Stimulated activated CD4-positive, alpha-beta T cell treated with anti-CD3 and anti-CD28 coated beads, Interleukin-15, amount 100 ng/mL, for 1 hour (primary cell): ENCODE measurements at places on chromosomes 2 and 18.

DNA sequence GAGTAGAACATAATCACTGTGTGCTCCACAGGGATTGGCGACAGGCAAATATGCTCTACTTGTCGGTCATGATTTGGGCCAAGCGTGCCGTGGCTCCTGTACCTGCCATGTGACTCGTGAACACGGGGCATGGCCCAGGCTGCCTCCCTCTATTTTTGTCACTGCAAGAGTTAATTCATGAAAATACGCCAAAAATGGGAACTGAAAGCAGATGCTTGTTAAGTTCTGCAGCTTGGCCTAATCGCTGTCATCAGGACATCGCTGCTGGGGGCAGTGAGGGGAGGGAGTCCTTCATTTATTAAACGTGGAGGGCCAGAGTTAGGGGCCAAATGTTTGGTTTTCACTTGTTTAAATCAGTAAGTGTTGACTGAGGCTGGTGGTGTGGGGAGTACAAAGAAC lies 177.8 kb downstream of the BCL2 start:
- no peak for DNase-seq

DNA sequence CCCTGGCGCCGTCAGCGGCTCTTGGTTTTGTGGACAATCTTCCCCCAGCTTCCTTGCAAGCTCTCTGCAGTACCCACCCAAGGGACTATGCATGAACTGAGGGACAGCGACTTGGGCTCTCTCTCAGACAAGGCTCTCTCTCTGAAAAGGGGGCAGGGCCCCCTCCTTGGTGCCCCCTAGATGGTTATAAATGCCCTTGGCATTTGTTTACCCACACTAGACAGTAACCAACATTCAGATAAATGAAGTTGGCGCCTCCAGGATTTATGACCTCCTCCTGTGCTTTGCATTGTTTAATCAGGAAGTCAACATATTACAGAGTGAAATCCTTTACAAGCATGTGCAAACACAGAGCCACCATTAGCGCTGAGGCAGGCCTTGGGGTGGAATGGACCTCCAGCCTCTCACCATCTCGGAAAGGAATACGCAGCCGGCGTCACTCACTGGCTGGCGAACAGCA lies 547.4 kb upstream of the ID2 start:
- DNase-seq, result no peak

GRCh38 chr2:84319581-84319980 lies 139.5 kb downstream of the SUCLG1 start:
- no peak for DNase-seq

- no peak for DNase-seq
Observed at GRCh38 chr18:25050605-25051004, 301.4 kb downstream of the ZNF521 start.

DNA sequence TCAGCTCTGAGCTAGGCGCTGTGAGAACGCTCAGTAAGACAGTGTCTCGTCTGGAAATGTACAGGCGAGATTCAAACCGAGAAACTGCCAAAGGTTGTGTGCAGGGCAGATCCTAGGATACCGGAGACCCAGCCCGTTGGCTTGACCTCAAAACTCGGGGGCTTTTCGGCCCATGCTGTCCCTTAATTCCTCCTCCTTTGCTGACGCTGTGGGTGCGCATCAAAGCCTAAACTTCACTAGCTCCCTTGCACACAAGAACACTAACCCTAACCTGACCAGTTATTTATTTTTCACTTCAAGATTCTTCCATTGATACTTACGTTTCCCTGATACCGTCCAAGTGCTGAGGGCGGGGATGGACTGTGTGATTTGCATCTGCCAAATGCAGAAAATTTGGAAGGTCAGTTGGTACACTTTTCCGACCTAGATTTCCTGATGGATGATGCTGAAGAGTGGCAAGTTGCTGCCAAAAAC lies 1.0 kb upstream of the AAK1 start:
- no peak for DNase-seq

DNA sequence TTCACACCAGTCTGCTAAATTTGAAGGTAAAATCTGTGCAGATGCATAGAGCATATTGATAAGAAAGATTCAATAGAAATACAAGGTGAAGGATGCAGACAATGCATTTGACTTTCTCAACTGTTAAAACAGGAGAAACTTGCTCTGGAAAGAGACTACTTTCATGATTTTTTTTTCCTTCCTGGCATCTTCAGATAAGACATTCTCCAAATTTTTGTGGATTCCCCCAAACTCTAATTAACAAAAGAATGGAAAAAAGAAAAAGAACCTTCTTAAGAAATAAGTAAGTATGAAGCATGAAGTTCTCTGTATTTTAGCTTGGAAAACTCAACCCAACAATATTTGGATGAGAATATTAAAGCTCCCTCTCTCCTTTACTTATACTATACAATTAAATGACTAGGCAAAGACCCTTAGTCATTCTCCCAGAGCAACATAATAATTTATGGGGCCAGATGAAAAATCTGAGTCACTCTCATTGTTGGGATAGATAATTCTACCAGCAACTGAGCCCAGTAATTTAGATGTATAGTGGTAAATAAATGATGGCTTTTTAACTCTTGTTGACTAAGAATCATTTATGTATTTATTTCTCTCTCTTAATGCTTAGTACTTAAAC lies 298.7 kb upstream of the COL3A1 start:
- DNase-seq, result no peak

GRCh38 chr2:59756150-59756549 lies 797.3 kb downstream of the BCL11A start:
- DNase-seq, result no peak

- no peak for DNase-seq
Observed at GRCh38 chr2:160288324-160288723, 88.3 kb upstream of the ITGB6 start.

GRCh38 chr2:219772103-219772635 lies 144.7 kb downstream of the SLC4A3 start:
- DNase-seq, result no peak

DNA sequence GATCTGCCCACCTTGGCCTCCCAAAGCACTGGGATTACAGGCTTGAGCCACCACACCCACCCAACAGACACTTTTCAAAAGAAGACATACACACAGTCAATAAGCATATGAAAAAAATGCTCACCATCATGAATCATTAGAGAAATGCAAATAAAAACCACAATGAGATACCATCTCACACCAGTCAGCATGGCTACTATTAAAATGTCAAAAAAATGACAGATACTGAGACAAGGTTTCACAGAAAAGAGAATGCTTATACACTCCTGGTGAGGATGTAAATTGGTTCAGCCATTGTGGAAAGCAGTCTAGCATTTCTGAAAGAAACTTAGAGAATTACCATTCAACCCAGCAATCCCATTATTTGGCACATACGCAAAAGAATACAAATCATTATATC lies 1947.2 kb downstream of the SUCLG1 start:
- DNase-seq, result no peak

GRCh38 chr2:33437297-33437696 lies 39.2 kb upstream of the RASGRP3 start:
- DNase-seq, result no peak

- no peak for DNase-seq
Observed at GRCh38 chr2:23546913-23547312, 161.9 kb downstream of the KLHL29 start.

- DNase-seq, result no peak
Observed at GRCh38 chr2:32310577-32310976, 32.9 kb downstream of the YIPF4 start.

DNA sequence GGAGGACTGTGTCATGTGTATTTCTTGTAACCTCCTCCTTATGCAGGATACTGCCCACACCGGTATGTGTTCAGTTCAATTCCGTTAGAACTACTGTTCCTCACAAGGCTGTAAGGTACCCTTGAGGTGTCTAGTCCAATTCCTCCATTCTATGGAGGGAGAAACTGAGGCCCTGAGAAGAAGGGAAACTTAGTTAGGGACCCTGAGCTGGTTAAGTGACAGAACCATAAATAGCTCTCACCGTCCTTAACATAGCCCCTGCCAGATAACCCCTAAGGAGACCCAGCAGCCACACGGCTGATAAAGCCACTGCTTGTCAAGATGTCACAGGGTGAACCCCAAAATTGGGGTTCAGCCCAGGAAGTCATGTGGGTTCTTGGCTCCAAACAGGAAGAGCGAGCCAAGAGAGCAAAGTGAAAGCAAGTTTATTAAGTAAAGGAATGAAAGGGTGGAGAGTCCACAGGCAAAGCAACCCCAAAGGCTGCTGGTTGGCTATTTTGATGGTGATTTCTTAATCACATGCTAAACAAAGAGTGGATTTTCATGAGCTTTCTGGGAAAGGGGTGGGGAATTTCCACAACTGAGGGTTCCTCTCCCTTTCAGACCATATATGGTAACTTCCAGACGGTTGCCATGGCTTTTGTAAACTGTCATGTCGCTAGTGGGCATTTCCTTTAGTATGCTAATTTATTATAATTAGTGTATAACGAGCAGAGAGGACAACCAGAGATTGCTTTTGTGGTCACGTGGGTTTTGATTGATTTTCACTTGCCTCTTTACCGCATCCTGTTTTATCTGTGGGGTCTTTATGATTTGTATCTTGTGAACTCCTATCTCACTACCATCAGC lies 83.4 kb upstream of the RTN4 start:
- peak; percentile 5 for DNase-seq

- DNase-seq, result no peak
Observed at GRCh38 chr2:192122141-192122540, 72.6 kb downstream of the TMEFF2 start.

DNA sequence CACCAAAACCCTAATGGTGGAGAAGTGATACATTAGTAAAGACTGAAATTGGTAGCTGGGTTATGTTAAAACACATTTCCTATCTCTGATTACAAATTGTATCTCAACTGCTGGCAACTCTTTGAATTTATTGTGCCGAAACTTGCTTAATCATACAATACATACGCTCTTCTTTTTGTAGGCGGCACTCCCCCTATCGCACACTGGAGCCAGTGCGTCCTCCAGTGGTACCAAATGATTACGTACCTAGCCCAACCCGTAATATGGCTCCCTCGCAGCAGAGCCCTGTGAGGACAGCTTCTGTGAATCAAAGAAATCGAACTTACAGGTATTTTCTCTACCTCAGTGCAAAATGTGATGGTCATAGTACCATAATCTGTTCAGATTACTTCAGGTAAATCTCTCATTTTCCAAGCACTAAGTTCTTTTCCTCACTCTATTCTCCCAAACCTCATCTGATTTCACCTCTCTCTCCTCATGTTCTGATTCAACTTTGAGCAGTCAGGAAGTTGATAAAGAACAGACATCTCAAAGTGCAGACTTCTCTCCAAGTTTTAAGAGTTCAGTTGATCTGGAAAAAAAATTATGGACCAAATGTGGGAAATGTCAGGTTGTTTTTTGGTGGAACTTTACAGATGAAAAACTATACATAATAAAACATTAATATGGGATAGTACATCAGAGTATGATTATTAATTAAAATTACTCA lies 66.5 kb downstream of the ABI2 start:
- DNase-seq, result no peak

GRCh38 chr2:168160897-168161296 lies 86.5 kb downstream of the STK39 start:
- no peak for DNase-seq

DNA sequence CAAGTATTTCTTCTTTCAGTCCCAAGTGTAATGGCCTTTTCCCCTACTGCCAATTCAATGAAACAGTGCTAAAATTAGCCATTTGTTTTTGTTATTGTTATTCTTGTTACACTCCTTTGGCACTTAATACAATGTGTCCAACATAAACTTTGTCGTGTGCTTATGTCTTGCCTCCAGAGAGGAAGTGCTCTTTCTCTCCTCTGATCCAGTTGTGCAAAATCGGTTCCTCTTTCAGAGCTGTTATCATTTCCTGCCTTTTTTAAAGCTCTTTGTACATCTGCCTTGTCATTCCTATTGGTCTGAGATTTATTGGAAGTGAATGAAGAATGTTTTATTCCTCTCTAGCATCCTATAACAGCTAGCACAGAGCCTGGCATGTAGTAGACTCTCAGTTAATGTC lies 623.2 kb upstream of the ID2 start:
- DNase-seq, result no peak

DNA sequence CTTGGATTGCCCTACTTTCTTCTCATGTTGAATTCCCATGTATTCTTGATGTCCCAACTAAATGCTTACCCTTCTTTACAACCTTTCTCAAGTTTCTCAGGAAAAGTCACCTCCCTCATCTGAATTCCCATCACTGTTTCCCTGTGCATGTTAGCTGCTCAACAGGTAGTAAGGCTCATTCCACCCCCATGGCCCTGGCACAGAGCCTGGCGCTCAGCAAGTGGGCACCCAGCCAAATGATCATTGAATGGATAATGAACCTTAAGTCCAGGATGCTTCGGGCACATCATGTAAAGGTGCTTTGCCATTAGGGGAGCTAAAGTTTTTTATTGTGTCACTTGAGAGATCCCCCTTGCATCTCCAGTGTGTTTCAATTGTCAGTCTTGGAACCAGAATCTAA lies 124.0 kb downstream of the PKP4 start:
- DNase-seq, result no peak

GRCh38 chr2:131724019-131724418 lies 196.3 kb downstream of the CCDC74A start:
- no peak for DNase-seq

DNA sequence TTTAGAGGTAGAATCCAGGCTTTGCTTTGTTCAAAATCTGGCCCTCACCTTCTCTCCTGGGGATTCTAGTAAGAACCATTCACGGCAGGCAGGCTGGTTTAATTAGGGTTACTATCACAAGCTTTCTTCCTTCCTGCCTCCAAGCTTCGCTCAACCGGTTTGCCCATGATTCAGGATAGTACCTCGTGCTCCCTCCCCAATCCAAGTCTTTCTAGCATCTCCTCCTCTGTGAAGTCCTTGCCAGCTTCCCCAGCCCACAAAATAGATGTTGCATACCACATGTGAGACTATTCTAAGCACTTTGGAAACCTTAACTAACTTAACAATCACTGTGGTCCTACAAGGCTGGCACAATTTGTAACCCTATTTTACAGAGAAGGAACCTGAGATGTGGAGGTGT lies 135.1 kb downstream of the SOCS6 start:
- no peak for DNase-seq

GRCh38 chr2:235146206-235146605 lies 194.4 kb downstream of the SH3BP4 start:
- DNase-seq, result no peak

GRCh38 chr2:224401641-224402342 lies at the start of gene FAM124B:
Gene FAM124B (minus strand): TSS chr2:224402107. CDS start chr2:224401768, 339 bp downstream.
- DNase-seq, result no peak

DNA sequence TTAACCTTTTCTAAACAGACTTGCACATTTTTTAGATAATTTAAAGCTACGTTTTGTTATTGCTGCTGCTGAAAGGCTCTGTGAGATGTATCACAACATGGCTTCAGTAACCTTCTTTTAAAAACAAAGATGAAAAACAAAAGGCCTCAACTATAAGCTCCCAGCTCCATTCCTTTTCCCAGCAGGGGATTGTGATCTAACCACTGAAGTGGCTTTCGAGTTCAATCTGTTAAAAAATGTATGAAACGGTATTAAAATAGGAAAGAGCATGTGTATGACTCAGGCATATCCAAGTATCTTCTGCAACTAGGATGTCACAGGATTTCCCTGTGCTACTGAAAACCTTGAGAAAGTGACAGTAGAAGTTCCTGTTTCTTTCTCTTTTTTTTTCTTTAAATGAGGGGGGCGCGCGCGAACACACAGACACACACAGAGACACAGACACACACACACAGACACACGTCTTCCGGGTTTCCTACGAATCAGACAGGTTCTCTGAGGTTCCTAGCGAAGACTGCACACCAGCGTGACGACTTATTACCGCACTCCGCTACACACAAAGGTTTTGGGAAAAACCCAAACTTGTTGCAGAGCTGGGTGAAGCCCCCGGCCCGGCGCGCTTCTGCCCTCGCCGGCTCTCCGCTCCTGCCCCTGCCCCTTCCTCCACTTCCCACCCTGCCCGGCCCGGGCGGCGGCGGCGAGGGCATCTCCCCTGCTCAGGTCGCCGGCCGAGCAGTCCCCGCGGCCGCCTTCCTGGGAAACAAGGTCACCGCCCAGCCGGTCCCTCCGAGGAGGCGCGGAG lies 86.8 kb downstream of the RBMS1 start:
- DNase-seq, result peak; percentile 54
